ENCODE measurements at places on chromosomes 16 and 17.

DNA sequence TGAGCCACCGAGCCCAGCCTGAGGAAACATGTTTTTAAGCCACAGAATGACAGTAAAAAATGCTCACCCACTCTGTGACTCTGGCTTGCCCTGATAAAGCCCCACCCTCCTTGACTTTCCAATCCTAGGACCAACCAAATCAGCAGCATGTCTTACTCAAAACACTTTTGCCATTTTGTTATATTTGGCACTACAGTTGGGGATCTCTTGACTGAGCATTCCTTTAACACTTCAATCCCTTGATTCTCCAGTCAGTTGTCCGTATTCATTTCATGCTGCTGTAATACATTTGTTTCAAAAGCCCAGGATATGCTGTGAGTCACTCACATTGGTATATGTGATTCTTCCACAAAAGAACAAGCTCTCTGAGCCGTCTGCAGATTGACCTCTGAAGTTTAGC, 8.2 kb downstream of the MYH3 start:
- DNase-seq, result no peak

DNA sequence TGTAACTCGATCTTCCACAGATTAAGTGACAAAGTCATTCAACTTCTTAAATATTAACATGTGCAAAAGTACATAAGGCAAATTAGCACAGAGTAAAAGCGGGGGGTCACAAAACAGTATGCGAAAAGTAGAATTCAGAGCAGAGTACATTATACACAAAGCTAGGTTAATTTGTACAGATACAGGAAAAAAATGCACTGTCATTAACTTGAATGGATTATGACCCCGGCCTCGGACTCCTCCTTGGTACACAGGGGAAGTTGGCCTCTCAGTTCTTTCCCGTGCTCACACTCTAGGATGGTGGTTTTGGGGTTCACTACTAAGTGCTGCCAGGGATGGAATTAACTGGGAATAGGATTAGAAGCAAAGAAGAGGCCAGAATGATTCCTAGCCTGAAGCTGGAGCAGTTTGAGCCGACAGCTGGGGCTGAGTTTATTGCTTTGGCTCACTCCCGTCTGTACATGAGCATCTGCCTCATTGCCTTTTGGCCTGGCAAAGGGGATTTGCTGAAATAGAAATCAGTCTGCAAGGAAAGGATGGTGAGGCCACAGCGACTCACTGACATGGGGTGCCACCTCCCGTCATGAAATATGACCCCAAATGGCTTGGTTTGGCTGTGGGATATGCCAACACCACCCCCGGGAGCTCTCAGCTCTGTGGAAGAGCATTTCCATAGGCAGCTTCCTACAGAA, 23.6 kb downstream of the NTN1 start:
- no peak for DNase-seq

DNA sequence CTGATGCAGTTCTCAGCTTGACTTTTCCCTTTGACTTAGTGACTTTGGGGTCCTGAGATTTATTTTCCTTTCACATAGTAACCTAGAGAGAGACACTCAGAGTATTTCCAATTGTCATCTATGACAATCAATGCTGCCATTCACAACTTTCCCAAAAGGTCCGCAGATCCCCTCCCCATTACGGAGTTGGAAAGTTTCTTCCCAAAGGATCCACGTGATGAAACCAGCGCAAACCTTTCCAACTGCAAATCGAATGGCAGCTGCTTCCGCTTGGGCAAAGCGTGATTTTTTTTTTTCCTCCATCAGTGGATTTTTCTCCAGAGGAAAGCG, 538 bp upstream of the FCSK start:
- DNase-seq, result no peak

- no peak for DNase-seq
Observed at GRCh38 chr16:85448557-85449190, 164.4 kb upstream of the GSE1 start.

GRCh38 chr17:76153640-76154039, 12.6 kb upstream of the FOXJ1 start:
- no peak for DNase-seq

GRCh38 chr17:17372856-17373520, 69.8 kb downstream of the NT5M start:
- DNase-seq, result no peak

DNA sequence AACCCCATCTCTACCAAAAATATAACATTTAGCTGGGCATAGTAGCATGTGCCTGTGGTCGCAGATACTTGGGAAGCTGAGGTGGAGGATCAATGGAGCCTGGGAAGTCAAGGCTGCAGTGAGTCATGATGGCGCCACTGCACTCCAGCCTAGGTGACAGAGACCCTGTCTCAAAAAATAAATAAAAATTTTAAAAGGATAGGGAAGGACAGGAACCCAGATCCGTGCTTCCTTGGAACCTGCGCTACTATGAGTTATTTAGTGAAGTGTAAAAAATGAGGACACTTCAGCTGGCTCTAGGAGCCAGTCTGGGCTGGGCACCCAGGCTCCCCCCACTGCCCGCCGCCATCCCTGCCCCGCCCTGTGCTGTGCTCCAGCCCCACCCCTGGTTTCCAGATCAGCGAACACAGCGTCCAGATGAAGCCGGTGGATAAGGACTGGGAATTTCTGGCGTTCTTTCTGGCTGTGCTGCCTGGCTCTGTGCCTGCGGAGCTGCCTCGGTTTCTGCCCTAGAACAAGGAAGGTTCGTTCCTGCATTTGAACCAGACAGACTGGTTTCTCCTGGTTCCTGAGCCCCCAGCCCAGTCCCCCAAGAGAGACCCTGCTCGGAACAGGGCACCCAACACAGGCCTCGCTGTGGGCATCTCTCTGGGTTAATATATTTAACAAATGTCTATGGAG, 18.5 kb downstream of the PLLP start:
- no peak for DNase-seq

DNA sequence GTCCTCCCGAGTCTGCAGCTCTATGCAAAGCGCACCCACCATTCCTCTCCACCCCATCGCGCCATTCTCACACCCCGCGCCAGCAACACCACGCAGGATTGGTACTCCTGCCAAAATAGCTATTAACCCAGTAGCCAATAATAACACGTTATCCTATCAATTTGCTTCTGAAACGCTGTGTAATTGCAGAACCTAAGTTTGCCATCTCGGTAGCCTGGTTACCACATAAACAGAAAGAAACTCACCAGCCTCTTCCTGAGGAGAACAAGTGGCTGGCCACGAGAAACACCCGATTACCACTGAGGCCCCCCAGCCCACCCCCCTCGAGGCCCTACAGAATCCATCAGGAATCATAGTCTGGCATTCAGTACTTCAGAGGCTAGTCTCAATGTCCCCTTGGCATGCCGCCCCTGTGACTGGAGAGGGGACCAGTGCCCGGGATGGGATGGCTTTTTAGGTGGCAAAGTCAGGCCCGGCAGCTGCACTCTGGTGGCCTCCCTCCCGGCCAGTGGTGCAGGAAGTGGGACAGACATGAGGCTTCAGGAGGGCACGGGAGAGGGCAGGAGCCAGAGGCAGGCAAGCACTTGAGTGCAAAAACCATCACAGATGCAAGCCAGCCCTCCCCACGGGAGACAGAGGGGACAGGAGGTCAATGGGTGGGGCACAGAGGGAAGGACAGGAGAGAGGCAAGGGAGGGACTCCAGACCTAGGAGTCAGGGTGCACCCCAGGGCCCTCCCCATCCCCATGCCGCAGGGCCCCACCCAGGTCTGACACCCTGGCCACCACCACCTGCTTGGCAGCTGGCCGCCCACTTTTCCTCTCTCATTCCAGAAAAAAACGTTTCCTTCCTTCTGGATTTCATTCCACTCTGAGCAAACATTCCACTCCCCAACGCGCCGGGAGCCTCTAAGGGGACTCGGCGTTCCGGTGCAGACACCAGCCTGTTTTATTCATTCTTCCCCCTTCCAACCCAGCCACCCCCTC, 192.5 kb downstream of the ZNF423 start:
- DNase-seq, result no peak

DNA sequence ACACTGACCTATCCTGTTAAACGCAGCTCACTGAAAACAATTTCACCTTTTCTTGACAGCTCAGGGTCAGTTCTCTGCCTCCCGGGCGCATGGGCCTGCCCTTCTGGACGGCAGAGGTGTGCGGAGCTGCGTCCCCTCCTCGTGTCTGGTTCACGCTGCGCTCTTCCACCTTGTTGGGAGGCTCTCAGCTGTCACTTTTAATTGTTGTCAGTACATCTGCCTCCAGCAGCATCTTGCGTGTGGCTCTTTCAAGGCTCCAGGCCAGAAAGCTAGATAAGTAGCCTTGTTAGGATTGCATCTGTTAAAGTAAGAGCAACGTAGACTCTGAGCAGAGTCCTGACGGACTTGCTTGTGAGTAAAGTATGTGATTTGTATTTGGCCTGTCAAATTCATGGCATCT, 59.4 kb downstream of the MGAT5B start:
- DNase-seq, result no peak

DNA sequence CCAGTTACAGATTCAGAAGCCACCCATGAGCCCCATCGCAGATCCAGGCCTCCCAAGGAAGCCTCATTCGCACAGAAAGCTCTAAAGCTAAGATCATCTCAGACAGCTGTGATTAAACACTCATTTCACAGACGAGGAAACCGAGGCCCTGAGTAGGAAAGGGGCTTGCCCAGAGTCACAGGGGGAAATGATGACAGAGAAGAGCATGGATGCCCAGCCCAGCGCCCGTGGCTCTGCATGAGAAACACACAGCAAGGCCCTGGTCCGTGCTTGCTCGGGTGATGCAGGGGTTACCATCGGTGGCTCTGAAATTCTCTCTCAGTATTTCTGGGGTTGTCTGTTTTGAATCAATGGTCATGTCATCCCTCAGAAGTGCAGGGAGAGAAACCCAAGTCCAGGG, 109.6 kb downstream of the C16orf78 start:
- DNase-seq, result no peak

GRCh38 chr17:67863624-67864247, 38.4 kb downstream of the BPTF start:
- no peak for DNase-seq

DNA sequence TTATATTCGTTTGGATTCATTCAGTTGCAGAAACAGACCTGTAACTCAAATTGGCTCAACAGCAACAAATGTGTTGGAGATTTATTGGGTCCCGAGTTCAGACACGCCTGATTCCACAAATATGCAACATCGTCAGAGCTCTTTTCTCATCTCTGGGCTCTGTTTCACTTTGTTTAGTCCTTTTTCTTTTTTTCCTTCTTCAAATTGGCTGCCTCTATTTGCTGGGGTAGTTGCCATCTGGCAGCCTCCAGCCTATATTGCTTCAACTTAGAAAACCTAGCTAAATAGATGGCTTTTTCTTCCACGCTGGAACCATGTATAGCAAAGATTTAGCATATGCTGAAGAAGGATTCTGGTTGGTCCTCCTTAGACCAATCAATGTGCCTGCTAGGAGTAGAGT, 398.5 kb downstream of the RBFOX1 start:
- no peak for DNase-seq

- no peak for DNase-seq
Observed at GRCh38 chr17:80618304-80618703, 73.7 kb downstream of the RPTOR start.

DNA sequence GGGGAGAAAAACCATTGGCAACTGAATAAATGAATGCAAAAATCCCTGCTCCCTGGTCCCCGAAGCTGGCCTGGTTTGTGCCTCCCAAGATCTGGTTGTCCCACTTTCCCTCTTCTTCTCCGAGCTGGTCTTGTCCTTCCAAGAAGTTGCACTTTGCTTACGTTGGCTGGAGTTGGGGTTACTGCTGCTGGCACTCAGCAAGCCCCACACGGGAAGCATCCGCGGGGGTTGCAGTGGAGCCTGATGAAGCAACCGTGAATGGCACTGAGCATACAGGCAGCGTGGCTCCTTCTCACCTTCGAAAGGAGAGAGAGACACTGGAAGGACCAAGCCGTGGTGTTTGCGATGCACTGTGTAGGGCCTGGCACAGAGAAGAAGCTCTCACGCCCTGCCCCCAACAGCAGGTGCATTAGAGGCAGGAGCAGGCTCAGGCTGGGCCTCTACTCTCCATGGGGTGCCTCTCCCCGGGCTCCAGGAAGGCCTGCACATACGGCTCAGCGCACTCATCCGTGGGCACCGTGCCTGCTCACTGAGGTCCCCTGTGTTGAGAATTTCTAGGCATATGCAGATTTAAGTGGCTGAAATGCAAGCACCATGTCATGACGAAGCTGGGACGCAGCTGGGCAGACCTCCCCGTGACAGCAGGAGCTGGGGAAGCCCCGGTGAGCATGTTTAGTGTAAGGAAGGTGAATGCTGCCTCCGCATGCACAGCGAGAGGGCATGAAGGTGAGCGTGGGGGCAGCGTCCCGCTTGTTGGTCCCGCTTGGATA, 12.1 kb downstream of the CA5A start:
- peak; percentile 45 for DNase-seq

DNA sequence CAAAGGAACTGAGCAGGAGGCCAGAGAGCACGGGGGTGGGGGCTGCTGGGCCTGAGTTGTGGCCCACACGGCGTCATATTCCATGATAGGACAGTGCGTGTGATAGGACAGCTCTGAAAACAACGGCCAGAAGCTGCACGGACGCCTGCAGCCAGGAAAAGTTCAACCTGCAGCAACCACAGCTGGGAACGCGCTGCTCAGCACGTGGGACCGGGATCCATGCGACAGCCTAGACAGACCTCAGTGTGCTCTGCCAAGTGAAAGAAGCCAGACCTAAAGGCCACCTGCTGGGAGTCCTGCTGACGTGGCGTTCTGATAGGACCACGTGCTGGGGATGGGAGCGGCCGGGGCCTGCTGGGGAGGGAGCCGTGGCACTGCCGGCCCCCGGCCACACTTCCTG, 21.6 kb downstream of the CTU2 start:
- DNase-seq, result no peak

GRCh38 chr16:19127674-19128131, 13.9 kb downstream of the ITPRIPL2 start:
- DNase-seq, result no peak

DNA sequence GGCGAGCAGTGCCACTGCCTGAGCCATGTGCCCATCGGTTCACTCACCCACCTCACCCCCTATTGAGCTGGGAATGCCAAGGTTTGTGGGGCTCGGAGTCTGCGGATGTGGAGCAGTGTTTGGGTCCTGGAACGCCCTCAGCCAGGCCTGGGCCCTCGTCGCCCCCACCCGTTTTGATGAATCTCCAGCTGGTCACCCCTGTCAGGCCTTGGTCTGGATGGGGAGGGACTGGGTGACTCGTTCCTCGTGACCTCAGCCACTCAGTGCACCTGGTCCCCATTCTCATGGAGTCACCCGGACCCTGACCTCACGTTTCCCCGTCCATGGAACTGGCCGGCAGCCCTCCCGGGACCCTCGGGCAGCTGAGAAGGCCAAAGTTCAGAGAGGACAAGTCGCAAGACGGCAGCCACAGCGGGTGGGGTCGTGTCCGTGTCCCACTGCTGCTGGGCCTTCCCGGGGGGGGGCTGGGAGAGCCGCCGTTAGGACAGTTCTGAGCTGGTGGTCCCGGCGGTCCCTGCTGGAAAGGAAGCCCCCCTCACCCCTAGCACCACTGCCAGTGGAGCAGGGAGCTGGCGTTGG, 23.2 kb downstream of the GSE1 start:
- DNase-seq, result no peak

Measured in kidney epithelial cell (primary cell).